A549 treated with RU486 at 1 μM for 4 hours (cell line): ENCODE measurements at places on chromosomes 1 and 21. TPM values are rescaled to one million over a fixed set of nuclear protein-coding genes. Genes with fewer than 3 reads are reported as not detected.

Gene MAP10
- 0.41 to 1.2 TPM (median 1.0 TPM) in 5 replicates for total RNA-seq

Gene BMP8B
- total RNA-seq, result 3.1 to 4.8 TPM (median 4.3 TPM) in 5 replicates

Gene SLFNL1
- 0.02 TPM in 1 of 5 replicates, not detected in the others for total RNA-seq

Gene ADAMTS5
- total RNA-seq, result not detected in 5 replicates

Gene OR2AK2
- total RNA-seq, result not detected in 5 replicates

Gene ATXN7L2
- 1.6 to 2.8 TPM (median 2.3 TPM) in 5 replicates for total RNA-seq
